Urothelium cell line (cell line): ENCODE measurements at places on chromosomes 1 and 21.
A peak's percentile ranks its signal among the peaks of the same experiment; 100 is the strongest.

GRCh38 chr1:17515902-17516301 is 23.6 kb upstream of the ARHGEF10L start:
- DNase-seq: no peak

GRCh38 chr21:36184545-36184944 is 27.9 kb downstream of the DOP1B start:
- no peak for DNase-seq

GRCh38 chr1:30779294-30780071 is 21.9 kb upstream of the LAPTM5 start:
- DNase-seq: peak; percentile 81

- DNase-seq: peak; percentile 12
These were observed 21.3 kb upstream of the RNU1-4 start for GRCh38 chr1:16718908-16719533.

GRCh38 chr1:171137580-171137979 is 46.9 kb downstream of the FMO3 start:
- no peak for DNase-seq

DNA sequence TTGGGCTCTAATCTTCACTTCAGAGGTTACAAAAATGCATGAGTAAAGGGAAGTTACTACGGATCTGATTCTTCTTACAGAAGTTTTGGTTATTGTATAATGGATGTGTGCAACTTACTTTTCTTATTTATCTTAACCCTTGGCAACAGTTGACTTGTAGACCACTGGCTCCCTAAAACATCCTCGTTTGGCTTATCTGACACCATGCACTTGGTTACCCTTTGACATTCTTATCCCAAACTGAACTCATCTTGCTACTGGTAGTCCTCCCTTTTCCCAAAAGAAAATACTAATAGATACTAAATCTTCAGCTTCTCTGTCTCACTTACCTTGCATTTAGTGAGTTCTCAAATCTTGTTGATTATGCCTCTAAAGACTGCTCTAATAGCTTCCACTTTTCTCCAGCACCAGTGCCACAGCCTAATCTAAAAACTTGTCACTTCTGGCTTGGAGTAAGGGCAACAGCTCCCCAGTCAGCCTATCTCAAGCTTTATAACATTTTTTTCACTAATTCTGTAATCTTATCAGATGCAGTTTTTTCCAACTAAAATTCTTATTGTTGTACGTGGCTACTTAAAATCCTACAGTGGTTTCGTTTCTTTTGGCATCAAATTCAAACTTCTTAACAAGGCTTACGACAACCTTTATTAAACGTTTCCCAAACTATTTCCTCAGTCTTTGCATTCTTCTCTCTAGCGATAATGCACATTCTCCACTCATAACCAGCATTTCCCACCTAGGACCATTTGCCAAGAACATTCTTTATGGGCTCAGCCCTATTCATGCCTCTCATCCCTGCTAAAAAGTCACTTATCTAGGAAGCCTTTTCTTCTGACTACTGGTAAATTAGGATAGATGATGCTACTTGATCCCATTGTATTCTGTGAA is 204.2 kb downstream of the KCNT2 start:
- DNase-seq: no peak

DNA sequence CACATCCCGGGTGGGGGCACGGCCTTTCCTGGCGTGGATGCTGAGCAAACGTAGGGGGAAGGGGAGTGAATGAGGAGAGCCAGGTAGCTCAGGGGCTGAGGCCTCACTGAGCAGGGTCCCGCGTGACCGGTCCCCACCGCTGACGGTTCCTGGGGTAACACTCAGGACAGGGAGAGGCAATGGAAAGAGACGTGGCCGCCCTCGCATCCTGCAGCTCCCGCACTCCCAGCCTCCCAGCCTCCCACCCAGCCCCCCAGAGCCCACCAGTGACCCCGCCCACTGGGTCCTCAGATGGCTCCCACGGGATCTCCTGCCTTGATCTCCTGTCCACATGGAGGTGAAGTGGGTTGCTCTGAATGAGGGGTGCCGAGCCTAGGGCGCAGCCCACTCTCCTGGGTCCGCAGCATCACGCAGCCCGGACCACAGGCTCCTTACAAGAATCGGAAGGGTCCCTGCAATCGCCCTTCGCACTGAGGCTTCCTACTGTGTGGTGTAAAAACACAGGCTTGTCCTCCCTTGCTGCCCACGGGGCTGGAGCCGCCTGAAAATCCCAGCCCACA is 2.4 kb downstream of the TSPEAR start:
- DNase-seq: no peak

DNA sequence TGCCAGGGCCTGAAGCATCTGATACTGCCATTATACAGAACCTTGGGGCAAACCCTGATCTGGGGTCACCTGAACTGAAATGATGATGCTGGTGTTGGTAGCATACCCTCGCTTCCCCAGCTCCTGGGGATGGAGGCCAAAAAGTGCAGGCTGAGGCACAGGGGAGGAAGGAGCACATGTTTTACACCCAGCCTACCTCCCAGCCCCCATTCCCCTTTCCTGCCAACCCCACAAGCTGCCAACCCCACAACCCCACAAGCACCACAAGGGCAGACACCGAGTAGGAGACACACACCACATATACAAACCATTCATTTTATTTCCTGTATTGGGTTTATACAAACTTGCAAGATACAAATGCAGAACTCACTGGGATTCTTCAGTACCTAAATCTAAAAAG is 4.8 kb upstream of the GOLT1A start:
- DNase-seq: no peak

GRCh38 chr1:238187575-238187949 is 296.8 kb upstream of the ZP4 start:
- DNase-seq: no peak

GRCh38 chr1:50416553-50417453 is 6.4 kb downstream of the DMRTA2 start:
- no peak for DNase-seq

DNA sequence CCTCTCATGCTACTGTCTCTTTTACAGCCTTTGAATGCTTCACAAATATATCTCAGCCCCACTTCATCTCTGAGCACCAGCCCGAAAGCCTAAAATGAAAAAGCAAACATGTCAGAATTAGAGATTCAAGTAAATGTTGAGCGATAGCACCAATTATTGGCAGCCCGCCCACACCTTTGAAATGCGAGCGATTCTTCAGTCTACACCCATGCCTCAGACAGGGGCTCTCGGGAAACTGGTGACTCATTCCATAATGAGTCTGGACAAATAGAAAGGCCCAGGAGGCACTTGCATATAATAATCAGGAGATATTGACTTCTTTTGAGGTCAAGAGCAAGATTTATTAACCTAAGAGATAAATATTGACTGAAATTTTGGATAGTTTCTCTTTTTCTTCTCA is 487.3 kb upstream of the PTBP2 start:
- peak; percentile 54 for DNase-seq

DNA sequence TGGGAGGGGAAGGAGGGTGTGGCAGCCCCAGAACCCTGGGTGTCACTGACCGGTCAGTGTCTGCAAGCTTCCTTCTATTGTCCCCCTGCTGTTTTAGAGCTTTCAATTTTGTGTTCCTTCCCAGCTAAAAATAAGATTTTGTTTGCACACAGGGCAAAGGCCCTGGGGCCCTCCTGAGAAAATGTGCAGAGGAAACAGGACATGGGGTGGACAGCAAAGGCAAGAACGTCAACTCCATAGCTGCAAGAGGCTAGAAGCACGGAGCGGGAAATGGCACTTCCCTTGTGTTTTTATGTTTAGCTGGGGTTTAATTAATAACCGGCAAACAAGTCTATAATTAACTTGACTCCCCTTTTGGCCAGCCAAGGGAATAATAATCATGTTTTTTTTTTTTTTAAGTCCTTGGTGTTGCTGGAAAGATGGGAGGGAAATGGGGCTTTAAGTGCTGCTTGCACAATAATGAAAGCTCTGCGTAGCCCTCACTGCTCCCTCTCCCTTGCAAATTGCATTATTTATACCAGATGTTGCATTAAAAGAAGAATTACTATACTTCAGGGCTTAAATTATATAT is 261.4 kb upstream of the USP24 start:
- DNase-seq: no peak

- DNase-seq: no peak
These were observed 8.3 kb downstream of the TTC22 start for GRCh38 chr1:54792686-54793282.

- no peak for DNase-seq
These were observed 43.7 kb downstream of the SLC27A3 start for GRCh38 chr1:153818876-153819275.

DNA sequence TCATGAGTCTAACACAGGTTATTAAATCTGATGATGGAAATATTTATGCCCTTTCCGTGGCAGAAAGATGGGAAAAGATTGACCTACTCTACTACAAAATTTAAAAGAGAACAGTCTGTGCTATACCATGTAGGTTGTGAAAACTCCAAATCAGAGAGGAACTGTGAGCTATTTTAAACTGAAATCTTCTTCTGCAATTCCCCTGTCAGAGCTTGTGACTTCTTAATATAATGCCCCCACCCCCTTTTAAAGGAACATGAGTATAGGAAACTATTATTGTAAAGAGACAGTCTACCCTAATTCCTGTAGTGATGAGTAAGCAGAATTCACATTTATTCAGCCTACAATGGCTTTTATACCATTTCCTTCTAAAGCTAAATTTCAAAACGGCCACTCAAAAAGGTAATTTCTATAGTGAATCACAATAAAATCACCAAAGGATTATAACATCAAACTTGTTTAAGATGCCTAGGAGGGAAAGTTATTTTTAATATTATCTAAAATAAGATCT is 11.7 kb downstream of the DSCAM start:
- no peak for DNase-seq

- no peak for DNase-seq
These were observed 25.2 kb downstream of the SLC66A1 start for GRCh38 chr1:19337289-19337688.

GRCh38 chr1:224668984-224669383 is 52.9 kb downstream of the CNIH3 start:
- no peak for DNase-seq

DNA sequence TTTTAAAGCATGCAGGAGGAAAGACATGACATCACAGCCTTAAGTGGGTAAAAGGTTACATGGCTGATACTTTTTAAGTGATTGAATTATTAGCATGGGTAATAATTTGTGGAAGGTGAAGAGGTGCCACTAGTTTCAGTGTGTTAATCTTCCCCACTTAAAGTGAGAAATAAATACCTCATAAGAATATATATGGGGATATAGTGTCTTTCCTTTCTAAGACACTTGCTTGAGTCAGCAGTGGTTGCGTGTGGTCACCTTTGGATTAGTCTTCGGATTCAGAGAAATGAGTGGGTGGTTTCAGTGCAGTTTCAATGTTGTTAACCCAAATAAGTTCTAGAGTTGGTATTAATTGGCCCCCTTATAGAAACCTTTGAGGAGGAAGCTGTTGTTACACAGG is 94.1 kb downstream of the ADGRL2 start:
- no peak for DNase-seq

DNA sequence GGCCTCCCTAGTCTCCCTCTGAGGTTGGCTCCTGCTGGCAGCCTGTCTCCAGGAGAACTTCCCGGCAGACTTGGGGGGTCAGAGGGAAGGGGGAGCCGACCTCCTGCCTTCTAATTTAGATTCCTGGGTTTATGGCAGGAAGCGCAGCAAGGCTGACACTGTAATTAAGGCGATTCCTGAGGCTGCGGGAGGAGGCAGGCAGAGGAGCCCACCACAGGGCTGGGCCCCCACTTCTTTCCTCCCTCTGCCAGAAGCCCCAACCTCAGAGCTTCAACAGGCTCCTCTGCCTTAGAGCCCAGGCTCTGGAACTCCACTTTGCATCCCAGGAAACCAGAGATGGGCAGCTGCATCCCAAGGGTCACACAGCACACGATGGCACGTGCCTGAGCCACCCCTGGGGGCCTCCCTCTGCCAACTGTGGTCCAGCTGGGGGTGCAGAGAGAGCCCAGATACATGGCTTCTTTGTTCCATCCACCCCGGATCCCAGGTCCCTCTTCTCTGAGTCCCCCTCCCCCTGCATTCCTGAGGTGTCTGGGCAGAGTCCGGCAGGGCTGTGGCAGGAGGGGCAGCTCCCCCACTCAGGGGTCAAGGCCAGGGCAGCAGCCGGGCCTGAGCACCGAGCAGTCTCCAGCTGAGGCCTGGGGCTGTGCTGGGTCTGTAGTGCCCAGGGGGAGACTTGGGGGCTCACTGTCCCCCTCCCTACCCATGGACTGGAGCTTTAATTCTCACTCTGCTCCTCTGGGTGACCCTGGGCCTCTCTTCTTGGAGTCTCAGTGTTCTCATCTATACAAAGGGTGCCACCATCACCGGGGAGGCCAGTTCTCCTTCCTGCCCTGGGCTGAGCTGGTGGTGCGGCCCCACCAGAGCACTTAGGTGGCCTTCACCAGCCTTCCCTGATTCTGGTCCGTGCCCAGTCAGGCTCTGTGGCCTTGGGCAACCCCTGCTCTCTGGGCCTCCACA is 39.4 kb upstream of the FAM131C start:
- peak; percentile 63 for DNase-seq

DNA sequence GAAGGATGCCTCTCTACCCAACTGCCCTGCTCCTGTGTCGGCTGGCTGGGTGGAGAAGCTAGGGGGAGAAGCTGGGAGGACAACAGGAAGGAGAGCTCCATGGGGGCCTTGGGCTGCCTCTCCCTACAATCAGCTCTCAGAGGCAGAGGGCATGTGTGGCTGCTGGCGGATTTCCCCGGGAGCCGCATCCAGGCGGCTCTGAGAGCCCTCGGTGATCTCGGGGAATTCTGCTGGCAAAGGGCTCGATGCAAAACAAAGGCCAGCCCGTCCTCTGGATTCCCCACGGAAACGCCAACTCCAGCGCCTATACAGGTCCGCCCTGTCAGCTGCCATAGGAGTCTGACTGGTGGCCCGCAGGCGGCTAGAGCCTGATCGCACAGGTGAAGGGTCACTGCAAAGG is 26.4 kb upstream of the EVA1B start:
- no peak for DNase-seq
